Muscle of back (tissue), 13 donors: ENCODE measurements at places on chromosomes 5 and 9.

DNA sequence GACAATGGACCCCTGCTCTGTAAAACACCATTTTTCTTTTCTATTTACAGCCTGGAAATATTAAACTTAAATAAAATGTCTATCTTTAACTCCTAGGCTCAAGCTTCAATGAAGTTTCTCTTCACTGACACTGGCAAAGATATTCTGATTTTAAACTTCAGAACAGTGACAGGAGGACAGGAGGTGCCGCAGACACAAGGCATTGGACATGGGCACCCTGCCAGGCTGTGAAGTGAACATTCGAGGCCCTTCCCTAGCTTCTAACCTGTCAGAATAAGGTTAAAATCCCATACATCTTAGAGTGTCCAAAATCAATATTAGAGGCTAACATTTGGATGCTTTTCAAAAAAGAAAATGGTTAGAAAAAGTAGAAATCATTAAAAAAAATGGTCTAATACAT is 9.2 kb downstream of the SEMA5A start:
- DNase-seq, result no peak

DNA sequence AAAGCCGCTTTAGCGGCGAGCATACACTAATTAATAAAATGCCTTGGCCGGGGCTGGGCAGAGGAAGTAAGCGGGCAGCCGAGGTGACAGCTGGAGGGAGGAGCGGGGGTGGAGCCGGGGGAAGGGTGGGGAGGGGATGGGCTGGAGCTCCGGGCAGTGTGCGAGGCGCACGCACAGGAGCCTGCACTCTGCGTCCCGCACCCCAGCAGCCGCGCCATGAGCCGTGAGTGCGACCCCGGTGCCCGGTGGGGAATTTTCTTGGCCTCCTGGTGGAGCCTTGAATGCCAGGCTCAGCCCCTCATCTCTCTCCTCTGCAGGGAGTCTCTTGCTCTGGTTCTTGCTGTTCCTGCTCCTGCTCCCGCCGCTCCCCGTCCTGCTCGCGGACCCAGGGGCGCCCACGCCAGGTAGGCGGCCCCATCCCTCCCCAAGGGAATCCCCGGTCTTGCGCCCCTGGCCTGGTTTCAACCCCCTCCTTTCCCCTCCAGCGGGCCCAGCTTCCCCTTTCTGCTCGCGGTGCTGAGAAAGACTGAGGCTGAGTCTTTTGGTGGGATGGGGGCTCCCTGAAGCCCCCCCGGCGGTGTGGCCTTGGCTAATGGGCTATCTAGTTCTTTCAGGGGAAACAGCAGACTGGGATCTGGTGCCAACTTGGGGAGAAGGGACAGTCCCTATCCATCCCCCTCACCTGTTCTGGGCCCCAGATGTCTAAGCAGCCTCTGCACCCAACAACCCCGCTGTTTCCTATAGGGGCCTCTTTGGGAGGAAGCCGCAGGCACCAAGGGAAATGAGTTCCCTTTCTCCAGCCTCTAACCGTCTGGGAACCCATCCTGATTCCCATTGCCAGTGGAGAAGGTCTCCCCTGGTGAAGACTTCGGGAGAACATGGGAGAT is at the start of gene PTGS1:
Gene PTGS1 (plus strand): TSS at position 156 of the 887 bp plus-strand sequence. CDS start 61 bp downstream, at position 217.
- DNase-seq, result peak; percentile 59

DNA sequence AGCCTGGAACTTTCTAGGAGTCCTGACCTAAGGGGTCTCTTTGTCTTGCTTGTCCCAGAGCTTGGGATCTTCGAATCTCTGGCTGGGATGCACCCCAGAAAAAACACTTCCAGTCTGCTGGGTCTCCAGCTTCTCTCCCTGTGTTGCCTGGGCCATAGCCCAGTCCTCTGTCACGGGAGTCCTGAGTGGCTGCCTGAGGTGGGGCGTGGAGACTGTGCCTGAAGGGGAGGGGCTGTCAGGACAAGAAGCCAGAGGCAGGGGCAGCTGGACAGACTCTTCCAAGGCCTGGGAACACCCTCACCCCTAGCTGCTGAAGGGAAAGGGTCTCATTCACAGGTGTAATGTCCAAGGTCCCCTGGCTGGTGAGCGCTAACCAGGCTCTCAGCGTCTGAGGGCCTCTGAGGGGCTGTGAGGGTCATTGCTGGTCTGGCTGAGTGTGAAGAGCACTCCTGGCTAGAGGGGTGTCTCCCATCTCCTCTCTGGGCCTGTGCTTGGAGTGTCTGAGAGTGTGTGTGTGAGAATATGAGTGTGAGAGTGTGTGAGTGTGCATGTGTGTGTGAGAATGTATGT is 20.4 kb upstream of the COL27A1 start:
- DNase-seq, result no peak

DNA sequence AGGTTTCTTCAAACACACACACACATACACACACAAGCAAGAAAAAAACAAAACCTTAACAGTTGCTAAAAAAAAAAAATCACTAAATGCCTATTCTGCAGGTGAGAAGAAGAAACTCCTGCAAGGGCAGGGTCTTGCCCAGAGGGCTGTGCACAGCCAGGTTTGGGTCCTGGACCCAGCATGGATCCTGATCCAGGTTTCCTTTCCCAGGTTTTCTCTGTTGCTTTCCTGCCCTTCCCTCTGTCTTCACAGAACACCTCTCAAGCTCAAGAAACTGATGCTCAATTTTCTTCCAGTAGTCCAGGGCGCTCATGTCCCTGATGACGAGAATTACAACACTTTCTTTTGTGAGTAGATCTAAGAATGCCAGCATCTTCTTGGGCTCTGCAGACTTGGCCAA is 136.6 kb downstream of the PAX5 start:
- no peak for DNase-seq
